Fibroblast of gingiva (primary cell): ENCODE measurements at places on chromosomes 4 and X.

DNA sequence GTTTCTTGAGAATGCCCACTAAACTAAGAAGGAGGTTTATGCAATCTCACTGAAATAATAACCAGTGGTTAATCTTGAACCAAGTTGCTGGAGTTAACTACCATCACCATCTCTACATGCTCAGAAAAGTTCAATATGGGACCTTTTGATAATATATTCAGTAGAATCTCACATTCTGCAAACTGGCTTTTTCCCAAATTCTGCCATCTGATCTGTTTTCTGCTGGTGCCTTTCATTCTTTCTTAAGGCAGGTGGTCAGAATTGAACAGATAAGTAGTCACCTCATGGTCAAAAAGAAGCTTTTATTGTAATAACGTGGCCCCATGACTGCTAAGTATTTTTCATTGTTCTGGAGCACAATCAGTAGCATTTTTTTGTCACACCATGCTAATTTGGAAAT lies 229.0 kb upstream of the GK2 start:
- no peak for DNase-seq

GRCh38 chr4:168637872-168638756 lies 141.3 kb downstream of the PALLD start:
- peak; percentile 82 for DNase-seq

GRCh38 chr4:94516067-94516466 lies 64.3 kb downstream of the PDLIM5 start:
- DNase-seq: peak; percentile 42

DNA sequence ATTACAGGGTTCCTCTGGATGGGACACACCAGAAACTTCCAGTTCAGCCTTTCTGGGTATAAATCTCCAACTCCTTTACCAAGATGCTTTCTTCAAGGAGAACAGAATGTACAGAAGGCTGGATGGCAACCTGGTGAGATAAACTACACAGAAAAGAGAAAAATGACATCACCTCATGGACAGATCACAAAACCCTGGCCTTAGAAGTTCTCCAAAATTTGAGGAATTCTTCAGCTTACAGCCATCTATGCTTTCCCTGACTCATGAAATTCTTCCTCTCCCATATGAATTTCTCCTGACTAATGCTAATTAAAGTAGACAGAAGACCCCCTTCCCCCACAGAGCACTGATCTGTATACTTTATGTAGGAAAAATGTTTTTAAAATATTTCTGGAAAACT lies 345.4 kb downstream of the STIM2 start:
- DNase-seq: no peak

GRCh38 chr4:143026459-143027170 lies 158.1 kb upstream of the USP38 start:
- DNase-seq: no peak

DNA sequence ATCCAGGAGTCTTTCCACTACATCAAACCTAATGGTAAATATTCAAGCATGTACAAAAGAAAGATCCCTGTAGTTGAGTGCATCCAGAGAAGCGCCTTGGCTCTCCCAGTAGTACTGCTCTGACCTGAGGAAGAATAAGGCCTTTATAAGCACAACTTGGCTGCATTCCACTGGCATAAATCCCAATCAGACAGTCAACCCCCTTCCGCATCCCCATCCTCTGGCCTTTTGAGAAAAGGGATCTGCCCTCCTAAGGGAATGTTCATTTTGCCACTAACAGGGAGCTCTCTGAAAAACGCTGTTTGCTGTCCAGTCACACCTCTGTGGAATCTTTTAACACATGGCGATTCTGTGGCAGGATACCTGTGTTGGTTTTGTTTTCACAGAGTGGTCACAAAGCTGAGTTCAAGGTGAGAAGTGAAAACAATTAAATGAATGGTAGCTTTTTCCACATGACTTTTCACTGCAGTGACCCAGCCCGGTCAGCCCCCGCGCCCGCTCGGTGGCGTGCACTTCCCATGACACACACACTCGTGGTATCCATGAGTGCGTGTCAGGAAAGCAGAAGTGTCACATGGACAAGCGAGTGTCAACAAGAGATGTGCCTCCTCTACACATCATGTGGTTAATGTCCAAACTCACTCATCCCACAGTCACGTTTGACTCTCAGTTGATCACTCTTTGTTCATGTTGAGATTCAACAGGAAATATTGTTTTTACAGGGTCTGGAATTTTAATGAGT lies 112.2 kb upstream of the ENPP6 start:
- no peak for DNase-seq
